ENCODE measurements at places on chromosomes 16 and 17.

DNA sequence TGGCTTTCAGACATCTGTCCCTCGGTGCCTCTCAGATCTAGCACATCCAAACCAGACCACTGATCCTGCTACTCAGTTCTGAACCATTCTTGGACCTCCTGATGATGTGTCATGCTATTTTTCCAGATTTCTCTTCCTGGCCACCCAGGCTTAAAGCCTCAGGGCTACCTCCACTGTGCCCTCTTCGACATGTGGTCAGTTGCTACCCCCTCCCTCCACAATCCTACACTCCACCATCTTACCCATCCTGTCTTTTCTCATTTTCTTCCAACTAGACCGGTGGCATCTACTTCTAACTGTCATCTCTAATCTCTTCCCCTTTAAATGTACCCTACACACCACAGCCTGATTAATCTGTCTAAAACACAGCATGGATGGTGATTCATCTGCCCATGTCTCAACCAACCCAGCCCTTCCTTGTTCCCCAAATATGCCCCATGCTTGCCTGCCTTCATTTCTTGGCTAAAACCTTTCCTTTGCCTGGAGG is 478.6 kb downstream of the SLC39A11 start:
- no peak for DNase-seq

- no peak for DNase-seq
Observed at GRCh38 chr17:60729854-60730253, 52.2 kb downstream of the BCAS3 start.

GRCh38 chr16:79437764-79438751 is 162.5 kb downstream of the MAF start:
- DNase-seq, result no peak

- DNase-seq, result no peak
Observed at GRCh38 chr17:14790521-14790920, 474.6 kb downstream of the PMP22 start.

- DNase-seq, result no peak
Observed at GRCh38 chr16:3580686-3581085, 3.5 kb upstream of the NLRC3 start.

- DNase-seq, result no peak
Observed at GRCh38 chr16:23527961-23528643, 17.8 kb upstream of the GGA2 start.

DNA sequence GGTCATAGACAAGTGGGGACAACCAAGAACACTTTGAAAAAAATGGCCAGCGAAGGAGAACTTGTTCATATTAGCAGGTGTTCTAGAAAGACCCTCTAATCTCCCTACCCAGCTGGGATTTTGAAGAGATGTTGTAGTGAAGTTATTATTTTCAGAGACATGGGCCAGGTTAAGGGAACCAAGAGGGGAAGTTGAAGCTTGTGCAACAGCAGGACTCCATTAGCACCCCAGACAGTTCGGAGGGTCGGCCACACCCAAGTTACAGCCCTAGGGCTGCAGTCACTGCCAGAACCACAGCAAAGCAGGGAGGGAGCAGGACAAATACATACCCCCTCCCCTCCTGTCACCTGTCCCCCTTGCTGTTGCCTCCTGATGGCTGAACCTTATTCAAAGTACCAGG is 42.3 kb downstream of the WSB1 start:
- no peak for DNase-seq

DNA sequence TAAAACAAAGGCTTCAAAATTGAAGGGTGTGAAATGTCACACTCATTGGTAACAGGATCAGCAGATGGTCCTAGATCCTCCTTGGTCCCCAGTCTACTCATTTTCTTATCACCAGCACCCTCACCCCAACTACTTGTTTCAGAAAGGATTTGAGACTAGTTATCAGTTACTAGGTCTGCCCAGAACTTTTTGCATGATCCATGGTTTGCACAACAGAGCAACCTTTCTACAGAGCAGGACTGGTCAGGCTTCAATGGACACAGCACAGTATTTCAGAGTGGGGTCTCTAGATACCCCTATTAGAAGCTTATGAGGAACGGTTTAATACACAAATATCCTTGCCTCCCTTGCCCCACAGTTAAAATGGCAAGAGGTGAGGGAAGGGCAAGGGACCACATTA is 25.6 kb downstream of the TTC19 start:
- DNase-seq, result no peak

Data from SK-N-MC (cell line).